Endodermal cell (in vitro differentiated cells): ENCODE measurements at places on chromosomes 2 and 18. TPM values are rescaled to one million over a fixed set of nuclear protein-coding genes. Genes with fewer than 3 reads are reported as not detected.

DNA sequence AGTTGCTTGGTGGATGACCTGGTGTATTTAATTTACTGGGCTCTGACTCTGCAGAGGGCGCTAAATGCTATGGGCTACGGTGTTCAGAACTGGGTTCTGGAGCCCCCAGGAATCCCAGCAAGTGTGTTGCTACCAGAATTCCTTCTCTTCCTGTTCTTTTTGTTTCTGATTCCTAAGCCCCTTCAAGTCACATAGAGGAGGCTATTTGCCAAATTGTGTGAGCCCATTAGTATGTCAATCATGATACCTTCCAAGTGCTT is 358.2 kb upstream of the SPRED2 start:
- no peak for DNase-seq

HOXD11 gene
- 1.0 TPM in 1 of 3 replicates, not detected in the others for total RNA-seq

GRCh38 chr18:74488354-74488753 is 7.8 kb upstream of the CNDP2 start:
- no peak for DNase-seq

DAW1 gene
- not detected in 2 replicates for total RNA-seq

GRCh38 chr2:114011713-114012112 is 121.8 kb downstream of the ACTR3 start:
- DNase-seq, result no peak

DNA sequence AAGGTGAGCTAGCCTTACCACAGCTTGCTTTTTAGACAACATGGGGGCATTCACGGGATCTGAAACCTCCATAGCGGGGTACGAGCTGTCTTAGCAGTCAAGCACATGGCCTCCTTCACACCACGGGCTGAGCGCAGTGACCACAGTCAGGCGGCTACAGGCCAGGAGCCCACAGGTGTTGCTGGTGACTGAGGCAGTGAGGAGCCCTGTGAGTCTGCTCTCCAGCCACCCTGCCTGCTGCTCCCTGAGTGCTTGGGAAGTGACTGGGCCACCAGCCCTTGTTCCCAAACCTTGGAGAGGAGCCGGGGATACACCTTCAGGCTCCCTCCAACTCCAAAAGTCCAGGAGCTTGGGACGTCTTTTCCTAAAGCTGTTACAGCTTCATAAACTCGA is 418.1 kb upstream of the MYT1L start:
- no peak for DNase-seq
